ENCODE measurements at places on chromosomes 4 and X.

- DNase-seq: no peak
Measured at GRCh38 chr4:76513482-76513881, 78.5 kb downstream of the SHROOM3 start.

DNA sequence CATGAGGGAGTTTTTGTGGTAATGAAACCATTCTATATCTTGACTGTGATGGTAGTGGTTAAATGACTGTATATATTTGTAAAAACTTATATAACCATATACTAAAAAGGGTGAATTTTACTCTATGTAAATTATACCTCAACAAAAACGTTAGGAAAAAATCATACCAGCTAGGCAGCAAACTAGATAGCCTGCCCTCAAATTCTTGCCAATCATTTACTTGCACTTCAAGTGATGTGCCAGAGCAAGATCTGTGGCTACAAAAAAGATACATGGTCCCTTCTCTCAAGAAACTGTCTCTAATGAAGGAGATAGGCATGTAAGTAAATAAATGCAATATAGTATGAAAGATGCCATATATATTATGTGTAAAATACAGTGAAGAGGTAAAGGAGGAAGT is 10.0 kb upstream of the RNF128 start:
- DNase-seq: no peak

DNA sequence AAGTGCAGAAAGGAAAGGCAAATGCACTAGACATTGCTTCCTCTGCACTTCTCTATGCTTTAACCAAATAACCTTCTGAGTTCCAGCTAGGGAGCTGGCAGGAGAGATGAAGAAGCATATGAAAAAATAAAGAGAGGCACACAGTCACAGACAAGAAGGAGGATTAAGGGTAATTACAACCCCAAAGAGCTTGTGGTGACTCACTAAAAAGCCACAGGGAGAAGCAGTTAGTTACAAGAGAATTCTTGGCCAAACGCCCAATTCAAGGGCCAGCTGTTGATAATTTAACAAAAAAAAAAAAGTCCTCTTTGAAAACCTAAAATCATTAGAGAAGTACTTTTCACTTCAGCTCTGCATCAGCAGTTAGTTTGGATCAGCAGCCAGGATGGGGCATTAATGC is 478.0 kb downstream of the KCNIP4 start:
- DNase-seq: peak; percentile 58

- no peak for DNase-seq
Measured at GRCh38 chr4:128675083-128675482, 134.4 kb upstream of the JADE1 start.

DNA sequence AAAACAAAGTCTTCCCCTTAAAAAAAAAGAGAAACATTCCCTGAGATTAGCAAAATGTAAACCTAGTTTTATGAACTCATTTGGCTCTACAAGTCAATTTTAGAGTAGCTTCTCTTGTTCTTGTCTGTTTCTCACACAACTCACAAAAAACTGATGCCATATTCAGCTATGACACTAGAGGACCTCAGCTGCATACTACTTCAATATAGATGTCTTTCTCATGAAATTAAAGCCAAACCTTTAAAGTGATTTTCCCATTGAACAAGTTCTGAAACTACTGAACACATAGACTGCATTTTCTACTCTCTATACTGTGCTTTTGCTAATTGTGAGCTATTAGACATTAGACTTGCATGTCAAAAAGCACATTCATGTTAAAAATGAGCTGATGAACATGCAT is 49.8 kb downstream of the TBCK start:
- DNase-seq: peak; percentile 84

DNA sequence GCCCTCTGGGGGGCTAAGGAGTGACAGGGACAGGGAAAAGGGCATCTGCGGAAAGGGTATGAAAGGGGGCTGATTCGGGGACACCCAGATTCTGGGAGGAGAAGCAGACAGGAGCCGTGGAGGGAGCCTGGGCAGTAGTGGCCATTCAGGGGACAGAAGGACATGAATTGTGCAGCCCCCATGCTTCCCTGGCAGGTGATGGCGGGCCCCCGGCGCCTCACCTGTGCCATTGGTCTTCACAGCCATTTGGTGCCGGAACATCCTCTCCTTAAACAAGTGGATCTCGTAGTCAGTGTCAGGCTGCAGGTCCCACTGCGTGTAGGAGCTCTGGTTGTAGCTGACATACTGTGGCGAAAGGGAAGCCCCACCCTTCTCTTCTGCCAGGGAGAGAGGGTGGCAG is 21.9 kb downstream of the L1CAM start:
- no peak for DNase-seq

- no peak for DNase-seq
Measured at GRCh38 chr4:18405054-18405453, 383.5 kb upstream of the LCORL start.

GRCh38 chrX:70525733-70526132 is 81.1 kb downstream of the DLG3 start:
- no peak for DNase-seq

DNA sequence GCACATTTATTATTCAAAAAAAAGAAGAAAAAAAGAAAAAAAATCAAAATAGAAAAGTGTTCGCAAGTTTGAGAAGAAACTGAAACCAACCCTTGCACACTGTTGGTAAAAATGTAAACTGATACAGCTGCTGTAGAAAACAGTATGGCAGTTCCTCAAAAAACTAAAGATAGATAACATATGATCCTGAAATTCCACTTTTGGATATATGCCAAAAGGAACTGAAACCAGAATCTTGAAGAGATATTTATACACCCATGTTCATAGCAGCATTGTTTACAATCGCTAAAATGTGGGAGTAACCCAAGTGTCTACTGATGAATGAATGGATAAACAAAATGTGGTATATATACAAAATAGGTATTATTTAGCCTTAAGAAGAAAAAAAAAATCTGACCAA is 155.4 kb downstream of the TBCK start:
- no peak for DNase-seq

GRCh38 chr4:102036619-102037376 is 246.3 kb downstream of the BANK1 start:
- no peak for DNase-seq

GRCh38 chrX:74800062-74800461 is 125.2 kb downstream of the NEXMIF start:
- no peak for DNase-seq

DNA sequence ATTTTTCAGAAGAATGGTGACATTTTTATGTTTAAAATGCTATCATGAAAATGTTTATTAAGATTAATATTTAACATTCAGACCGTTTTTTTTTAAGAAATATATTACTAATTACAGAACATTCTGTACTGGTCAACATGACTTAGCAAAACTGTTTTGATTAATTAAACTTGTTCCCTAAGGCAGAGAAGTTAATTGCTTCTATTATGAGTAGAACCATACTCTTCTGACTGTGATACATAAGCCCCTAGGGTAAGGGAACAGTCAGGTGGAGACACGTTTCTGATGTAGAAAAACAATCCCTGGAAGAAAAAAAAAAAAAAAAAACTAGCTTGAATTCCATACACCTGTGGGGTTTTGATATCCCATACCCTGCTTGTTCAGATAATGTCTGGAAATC is 97.4 kb downstream of the GPM6A start:
- DNase-seq: no peak

DNA sequence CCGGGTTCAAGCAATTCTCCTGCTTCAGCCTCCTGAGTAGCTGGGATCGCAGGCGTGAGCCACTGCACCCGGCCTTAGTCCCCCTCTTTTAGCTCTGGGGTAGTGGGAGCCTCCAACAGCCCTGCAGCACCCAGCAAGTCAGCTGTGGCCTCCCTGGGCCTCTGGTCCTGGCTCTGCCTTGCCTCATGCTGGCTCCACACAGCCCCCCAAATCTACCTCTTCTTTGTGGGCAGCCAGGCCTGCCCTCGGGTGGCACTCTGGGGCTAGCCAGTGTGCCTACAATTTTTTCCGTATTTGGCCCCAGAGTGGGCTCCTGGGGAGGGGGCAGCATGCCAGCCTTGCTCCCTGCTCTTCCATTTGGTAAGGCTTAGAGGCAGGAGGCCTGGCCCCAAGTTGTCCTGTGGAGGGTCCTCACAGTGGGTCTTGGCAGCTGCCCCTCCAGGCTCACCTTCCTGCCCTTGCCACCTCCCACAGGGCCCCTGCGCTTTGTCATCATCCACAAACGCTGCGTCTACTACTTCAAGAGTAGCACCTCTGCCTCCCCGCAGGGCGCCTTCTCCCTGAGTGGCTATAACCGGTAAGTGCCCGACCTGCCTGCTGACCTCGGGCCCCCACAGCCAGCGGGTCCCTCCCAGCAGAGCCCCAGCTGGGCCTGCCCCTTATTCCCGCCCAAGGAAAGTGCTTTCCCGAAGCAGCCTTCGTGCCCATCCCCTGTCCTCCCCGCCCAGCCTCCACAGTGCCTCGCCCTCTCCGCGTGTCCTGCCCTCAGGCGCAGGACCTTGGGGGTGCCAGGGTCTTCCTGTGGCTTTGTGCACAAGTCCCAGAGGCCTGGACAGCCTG is 21.0 kb upstream of the ADD1 start:
- DNase-seq: no peak

DNA sequence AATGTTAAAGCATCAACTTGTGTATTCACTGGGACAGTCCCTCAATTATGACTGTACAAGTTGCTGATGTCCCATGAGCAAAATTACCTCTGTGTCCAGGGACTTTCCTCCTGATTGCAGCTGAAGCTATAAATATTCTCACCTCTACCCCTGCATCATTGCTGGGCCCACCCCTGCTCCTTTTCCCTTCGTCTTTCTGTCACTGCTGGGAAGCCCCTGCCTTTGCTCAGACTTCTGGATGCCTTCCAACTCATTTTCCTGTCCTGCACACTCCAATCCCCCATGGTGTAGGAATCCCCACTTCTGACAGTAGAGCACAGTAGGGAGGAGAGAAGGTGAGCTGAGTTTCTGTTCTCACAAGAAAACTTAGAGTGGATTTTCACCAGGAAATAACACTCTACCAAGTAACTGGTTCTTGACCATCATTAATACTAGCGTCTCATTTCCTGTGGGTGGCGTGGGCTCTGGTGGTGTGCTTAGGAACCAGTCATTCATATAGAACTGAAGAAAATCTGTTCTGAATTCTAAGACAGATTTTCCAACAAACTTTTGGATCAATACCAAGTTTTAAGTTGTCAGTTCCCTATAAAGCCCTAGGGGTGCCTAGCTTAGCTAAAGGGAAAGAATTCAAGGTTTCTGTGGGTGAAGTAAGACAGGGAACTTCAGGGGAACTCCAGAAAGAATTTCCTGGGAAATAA is 136.2 kb upstream of the MED14 start:
- no peak for DNase-seq

DNA sequence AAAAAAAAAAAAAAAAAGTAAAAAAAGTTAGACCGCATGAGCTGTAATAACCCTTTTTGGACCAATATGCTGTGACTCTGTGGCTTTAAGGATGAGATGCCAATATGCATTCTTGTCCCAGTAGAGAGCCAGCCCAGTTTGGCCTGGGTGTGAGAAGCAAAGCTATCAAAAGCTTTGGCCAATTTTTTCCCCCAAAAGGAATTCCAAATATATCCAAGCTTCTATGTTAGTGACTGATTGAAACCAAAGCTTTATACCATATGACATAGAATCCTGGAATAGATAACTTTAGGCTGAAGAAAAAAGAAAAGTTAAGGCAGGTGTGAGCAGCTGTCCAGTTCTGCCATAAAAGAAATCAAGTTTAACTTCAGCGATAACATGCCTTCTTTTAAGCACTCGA is 30.5 kb upstream of the RBPJ start:
- DNase-seq: no peak

GRCh38 chrX:85698921-85699320 is 319.5 kb upstream of the POF1B start:
- no peak for DNase-seq

GRCh38 chrX:104929324-104929723 is 291.2 kb downstream of the TEX13A start:
- DNase-seq: no peak

- DNase-seq: no peak
Measured at GRCh38 chr4:82954212-82954611, 53.7 kb downstream of the THAP9 start.

DNA sequence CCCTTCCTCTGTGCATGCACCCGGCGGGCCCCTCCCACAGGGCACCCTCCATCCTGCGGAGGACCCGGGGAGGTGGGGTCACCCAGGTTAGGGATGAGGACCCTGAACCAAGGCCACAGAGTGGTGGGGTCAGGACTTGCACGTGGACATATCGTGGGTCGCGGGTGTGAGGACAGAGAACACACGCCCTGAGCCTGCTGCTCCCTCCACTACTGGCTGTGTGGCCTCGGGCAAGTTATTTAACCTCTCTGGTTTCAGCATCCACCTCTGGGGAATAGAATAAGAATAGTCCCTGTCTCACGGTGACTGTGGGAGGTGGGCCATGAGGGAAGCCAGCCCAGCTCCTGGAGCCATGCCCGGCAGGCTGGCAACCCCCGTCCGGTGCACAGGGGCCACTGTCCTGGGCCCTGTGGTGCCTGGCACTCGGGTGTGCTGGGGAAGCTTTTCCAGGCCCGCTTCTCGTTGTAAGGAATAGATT is 5.1 kb downstream of the PSAPL1 start:
- DNase-seq: no peak

DNA sequence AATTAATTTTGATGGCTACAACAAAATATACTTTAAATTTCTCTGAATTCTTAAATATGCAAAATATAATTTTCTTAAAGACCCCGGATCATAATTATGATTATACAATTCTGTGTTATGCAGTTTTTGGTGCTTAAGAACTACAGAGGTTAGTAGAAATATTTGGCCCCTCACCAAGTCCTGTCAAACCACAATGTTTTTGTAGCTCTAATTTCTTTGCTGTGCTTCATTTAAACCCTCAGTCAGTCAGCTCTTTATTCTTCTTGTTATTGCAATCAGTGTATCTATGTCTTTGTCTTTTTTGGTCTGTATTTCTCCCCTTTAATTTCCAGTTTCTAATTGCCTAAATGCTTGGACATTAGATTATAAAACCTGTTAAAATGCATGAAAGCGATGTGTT is 186.1 kb downstream of the CAMK2D start:
- no peak for DNase-seq

- DNase-seq: no peak
Measured at GRCh38 chr4:95267081-95267480, 281.7 kb downstream of the UNC5C start.

DNA sequence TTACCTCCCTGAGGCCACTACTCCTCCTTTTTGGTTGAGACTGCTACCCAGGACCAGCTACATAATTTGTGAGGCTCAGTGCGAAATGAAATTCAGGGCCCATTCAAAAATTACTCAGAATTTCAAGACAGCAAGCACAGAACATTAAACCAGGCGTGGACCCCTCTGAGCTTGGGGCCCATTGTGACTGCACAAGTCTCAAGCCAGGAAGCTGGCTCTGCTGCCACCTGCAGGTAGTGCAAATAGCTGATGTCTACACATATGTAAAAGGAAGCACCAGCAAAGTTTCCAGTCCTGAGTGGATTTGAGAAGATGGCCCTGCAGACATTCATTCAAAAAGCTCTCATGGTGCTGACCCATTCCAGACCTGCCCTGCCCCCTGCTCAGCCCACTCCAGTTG is 213.4 kb upstream of the LNX1 start:
- DNase-seq: peak; percentile 89

- DNase-seq: no peak
Measured at GRCh38 chr4:122635205-122635604, 14.3 kb upstream of the IL21 start.

DNA sequence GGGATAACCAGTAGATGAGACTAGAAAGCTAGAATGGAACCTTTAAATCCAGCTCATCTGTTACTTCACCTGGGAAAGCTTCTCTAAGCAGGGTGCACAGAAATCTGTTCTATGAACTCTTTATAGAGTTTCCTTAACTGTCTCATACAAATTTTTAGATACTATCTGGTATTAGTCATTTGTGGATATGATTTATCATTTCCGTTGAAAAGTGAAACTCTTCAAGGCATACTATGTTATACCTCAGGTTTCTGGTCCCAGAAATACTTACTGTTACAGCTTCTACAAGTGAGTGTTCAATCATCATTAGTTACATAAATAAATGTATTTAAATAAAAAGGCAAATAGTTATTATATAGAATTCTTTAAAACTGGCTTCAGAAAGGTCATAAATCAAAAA is 298.3 kb upstream of the AGA start:
- no peak for DNase-seq
